ENCODE measurements at places on chromosomes 12 and 14.

DNA sequence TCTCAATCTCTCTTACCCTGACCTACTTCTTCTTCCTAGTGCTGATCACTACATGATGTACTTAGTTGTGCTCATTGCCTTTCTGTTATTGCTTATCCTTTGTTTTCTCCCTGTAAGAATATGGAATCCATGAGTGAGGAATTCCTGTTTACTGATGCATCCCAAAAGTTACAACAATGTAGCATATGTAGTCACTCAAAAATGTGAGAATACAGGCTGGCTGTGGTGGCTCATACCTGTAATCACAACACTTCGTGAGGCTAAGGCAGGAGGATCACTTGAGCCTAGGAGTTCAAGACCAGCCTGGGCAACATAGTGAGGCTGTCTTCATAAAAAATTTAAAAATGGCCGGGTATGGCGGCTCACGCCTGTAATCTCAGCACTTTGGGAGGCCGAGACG is 8.0 kb upstream of the WDR20 start:
- DNase-seq: no peak

- DNase-seq: no peak
These were observed 63.9 kb downstream of the DENND5B start for GRCh38 chr12:31527083-31527482.

GRCh38 chr14:105911006-105911847 is 384.8 kb downstream of the TMEM121 start:
- DNase-seq: no peak

DNA sequence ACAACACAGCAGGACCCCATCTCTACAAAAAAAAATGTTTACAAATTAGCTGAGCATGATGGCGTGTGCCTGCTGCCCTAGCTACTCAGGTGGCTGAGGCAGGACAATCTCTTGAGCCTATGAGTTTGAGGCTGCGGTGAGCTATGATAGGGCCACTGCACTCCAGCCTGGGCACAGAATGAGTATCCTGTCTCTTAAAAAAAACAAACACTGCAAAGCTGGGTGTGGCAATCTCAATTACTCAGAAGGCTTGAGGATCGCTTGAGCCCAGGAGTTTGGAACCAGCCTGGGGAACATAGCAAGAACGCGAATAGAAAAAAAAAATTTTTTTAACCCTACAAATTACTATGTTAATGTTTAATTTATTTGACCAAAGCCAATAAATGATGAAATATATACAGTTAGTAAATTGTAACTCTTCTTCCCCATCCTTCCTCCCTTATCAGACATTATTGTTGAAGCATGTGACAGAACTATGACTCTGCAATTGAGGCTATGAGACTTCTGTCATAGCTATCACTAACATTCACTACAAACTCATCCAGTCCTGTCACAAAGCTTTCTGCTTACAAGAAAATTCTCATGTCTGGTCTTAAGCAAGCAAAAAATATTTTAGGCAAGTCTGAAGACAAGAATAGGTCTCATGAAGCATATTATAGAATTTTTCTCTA is 9.8 kb downstream of the BTBD7 start:
- no peak for DNase-seq

GRCh38 chr12:11677752-11678151 is 28.3 kb downstream of the ETV6 start:
- no peak for DNase-seq

- no peak for DNase-seq
These were observed 846 bp downstream of the BRMS1L start for GRCh38 chr14:35826952-35827416.

Data from NCI-H187 (cell line).